ENCODE measurements at places on chromosomes 5 and 9.

DNA sequence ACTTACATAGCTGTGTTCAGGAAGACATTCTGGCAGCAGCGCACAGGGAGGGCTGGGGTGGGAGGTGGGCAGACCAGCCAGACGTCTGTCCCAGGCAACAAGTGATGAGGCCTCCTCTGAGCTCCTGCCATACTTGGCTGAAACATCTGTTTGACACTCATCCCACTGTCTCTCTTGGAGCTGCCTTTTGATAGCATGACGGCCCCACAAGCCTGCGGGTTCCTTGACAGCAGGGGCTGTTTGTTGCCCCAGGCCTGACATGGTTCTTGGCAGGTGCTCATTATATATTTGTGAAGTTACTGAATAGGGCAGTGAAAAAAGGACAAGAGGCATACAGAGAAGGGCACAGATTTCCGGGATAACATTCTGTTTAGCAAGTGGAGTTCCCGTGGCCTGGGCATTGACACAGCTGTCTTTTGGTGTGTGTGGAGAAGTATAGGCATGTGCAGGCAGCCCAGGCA is 22.2 kb upstream of the B4GALT1 start:
- DNase-seq, result no peak

- no peak for DNase-seq
Measured at GRCh38 chr5:147393874-147394672, 115.8 kb downstream of the DPYSL3 start.

DNA sequence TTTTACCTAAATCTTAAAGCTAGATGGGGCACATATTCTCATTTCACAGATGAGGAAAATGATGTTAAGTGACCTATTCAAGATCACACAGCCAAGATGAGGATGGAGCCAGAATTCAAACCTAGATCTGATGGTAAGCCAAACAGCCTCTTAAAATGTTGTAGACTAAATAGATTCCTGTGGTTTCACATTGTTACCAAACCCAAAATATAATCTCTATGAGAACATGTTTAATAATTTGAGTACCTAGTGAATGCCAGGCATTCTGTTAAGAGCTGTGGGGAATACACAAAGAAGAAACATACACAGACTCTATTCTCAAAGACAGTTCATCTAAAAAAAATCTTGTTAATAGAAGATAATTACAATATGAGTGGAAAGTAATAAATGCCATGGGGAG is 25.2 kb downstream of the HOMER1 start:
- DNase-seq, result no peak

DNA sequence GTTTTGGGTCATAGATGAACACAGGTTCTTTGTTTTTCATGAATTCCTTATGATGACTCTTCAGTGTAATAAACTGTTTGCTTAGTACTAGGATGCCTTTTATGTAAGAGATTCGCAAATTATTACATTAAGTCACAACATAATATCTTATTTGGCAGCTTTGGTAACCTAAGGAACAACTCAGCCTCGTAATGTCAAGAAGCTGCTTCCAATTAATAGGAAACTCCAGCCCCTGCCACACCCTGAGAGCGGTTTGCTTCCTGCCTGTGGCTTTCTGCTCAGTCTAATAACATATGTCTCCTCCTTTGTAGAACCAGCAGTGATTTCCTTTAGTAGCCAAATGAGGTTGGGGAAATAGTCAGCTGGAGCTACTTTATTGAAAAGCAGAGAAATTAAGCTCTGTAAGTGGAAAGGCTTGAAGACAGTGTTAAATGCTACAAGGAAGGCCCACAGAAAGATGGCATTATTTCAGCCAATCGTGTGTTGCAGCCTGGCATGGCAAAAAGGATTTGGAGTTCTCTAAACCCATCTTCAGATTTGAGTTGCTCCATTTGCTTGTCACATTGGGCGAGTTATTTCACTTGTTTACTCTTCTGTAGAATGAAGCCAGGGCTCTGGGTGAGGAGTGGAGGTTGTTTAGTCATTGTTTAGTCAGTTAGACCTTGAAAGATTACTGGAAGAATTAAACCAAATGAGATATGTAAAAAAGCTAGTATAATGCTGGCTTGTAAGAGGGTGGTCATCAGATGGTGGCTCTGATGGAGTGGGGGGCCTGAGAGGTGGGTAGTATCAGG is 54.1 kb downstream of the MTAP start:
- no peak for DNase-seq

- no peak for DNase-seq
Measured at GRCh38 chr5:141800617-141801016, 77.6 kb downstream of the PCDH1 start.

- no peak for DNase-seq
Measured at GRCh38 chr5:10743526-10743925, 17.5 kb downstream of the DAP start.

DNA sequence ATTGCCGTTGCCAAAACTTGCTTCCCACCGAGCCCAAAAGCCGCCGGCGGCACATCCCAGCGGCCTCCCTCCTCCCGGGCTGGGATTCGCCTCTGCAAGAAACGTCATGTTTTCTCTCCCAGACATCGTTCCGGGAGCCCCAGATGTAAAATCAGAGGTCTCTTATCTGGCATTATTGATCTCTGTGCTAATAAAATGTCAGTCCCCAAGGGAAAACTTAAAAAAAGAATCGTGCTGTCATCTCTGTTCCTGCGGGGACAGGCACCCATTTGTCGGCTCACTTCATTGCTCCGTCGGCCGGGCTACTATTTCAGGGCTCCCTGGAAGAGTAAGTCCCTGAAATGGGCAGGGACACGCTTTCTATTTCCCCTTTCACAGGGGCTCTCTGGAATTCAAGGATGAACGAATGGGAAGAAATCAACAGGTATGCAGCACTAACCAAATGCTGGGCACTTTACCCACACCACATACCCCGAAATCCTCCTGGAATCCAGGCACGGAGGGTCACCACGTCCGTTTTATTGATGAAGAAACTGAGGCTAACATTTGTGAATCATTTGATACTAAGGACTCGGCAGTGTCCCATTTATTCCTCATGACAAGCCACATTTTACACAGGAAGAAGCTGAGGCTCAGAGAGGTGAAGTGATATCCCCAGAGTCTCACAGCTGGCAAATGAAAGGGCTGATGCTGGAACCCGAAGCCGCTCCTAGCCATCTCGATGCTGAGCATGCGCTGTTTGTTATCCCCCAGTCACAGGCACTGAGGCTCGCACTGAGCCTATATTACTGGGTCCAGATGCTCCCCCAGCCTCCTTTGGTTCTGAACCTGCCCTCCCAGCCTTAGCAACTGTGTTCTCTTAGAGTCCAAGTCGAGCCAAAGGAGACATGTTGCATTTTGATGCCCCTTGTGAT is 35.7 kb upstream of the MSX2 start:
- DNase-seq, result no peak

GRCh38 chr5:147675168-147675567 is 107.4 kb downstream of the JAKMIP2 start:
- no peak for DNase-seq

DNA sequence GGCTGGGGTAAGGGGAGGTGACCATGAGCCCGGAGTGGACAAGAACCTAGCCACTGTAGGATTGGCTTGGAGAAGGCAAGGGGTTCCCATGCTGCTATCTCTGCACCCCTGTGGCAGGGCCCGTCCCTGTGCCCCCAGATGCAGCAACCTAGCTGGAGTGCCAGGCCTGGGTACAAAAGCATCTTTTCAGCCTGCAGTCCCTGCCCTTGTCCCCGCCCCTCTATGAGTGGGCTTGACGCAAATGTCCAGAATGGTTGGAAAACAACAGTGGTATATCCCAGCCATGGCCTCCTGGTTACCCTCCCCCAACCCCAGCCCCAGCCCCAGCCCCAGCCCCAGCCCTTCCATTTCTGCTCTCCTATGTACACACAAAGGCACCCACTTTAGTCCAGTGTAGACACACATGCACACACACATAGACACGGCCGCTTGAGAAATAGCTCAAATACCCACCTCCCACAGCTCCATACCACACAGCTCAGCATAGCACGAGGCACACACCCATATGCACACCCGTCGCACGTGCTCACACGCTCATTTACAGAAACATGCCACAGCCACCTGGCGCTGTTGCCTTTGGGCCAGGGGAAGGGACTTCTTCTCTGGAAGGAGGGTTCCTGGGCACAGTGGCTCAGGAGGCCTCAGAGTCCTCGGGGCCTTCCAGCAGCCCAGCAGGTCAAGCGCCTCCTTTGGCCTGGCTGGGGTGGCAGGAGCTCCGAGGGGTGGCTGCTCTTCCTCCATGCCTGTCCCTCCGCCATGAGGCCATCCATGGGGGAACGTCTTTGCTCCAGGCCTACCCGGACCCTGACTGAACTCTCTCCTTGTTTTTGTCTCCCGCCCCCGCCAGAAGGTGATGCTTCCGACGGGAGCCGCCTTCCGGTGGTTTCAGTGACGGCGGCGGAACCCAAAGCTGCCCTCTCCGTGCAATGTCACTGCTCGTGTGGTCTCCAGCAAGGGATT is 34.1 kb downstream of the CXXC5 start:
- no peak for DNase-seq

GRCh38 chr9:31486630-31487029 is 897.8 kb upstream of the ACO1 start:
- no peak for DNase-seq

DNA sequence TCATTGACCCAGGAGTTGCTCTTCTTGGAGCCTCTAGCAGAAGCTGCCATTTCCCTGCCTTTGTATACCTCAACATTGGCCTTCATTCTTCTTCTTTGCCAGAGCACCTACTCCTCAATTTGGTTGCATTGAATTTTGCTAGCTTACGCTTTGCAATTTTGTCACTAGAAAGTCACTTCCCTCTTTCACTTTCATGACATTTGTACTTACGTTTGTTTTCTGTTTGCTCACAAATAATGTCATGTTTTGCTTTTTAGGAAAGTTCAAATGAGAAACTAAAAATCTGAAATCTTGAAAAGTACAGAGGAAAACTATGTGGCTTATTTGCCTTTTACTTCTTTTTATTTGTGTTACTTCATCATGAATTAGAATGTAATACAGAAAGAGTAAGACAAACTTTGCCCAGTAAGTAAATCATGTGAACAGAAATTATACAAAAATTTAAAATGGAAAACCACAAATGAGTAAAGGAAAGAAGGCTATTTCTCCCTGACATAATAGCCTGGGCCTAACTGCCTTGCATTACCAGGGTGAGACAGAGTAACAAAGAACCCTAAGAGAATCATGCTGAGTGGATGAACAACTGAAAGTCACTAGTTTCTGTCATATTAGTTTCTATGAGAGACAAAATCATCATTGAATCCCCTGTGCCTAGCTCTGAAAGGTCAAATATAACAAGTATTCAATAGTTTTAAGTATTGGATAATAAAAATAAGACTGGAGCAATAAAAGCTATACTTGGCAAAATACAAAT is 7.4 kb upstream of the IFNA1 start:
- no peak for DNase-seq

DNA sequence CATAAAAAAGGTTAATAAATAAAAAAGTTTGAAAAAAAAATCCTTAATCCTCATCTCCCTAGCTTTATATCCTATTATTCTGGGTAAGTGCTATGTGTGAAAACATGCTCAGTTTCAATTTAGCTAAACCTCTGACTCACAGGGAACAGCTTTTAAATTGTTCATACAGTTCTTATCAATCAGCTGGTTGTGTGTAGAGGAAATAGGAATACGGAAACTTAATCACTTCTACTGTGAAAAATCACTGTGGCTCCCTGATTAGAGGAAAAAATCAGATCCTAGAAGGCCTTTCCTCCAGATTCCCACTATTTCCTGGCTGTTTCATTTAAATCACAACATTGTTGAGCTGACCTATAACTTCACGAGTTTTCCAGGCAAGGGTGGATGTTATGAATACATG is 120.5 kb downstream of the MARCHF3 start:
- DNase-seq, result no peak

- DNase-seq, result no peak
Measured at GRCh38 chr5:36177154-36177553, 25.2 kb downstream of the SKP2 start.

- DNase-seq, result no peak
Measured at GRCh38 chr5:43036856-43037635, 3.1 kb downstream of the ANXA2R start.

GRCh38 chr9:14345354-14346230 is 31.7 kb upstream of the NFIB start:
- no peak for DNase-seq

DNA sequence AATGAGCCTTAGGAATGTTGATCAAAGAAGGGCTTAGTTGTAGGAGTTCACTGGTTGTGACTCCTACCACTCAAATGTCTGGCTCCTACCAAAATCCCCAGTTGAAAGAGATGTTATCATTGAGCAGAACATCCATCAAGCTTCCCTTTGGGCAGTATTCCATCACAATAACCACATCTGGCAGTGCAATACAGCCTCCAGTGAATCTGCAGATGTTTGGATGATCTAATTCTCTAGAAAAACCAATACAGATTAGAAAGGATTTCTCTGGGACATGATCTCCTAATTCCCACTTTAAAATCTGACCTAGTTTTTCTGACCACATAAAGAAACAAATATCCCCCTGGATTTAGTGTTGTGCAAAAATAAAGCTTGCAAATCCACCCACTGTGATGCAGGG is 81.6 kb downstream of the TMEM215 start:
- no peak for DNase-seq

DNA sequence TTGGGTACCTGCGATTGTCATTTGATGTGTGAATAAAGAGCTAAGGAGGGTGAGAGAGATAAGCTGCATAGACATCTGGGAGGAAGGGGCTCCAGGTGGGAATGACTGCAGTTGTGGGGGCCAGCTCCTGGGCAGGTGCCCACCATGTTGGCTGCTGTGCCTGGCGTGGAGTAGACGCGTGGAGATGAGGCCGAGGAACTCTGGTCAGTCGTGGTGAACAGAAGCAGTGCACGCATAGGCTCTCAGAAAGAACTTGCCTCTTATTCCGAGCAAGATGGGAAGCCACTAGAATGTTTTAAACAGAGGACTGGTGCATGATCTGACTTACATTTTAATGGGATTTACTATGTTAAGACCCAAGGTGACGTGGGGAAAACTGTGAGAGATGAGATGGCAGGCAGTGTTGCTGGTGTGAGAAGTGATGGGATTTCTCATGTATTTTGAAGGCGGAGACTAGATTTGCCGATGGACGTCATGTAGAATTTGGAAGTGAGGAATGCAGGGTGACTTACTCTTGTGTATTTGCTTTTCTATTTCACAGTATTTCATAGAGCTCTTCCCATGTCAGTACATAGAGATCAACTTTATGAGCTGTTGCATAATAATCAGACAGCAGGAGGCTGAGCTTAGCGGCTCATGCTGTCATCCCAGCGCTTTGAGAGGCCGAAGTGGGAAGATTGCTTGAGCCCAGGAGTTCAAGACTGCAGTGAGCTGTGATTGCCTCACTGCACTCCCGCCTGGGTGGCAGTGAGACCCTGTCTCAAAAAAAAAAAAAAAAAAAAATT is 71.1 kb downstream of the EHMT1 start:
- no peak for DNase-seq

DNA sequence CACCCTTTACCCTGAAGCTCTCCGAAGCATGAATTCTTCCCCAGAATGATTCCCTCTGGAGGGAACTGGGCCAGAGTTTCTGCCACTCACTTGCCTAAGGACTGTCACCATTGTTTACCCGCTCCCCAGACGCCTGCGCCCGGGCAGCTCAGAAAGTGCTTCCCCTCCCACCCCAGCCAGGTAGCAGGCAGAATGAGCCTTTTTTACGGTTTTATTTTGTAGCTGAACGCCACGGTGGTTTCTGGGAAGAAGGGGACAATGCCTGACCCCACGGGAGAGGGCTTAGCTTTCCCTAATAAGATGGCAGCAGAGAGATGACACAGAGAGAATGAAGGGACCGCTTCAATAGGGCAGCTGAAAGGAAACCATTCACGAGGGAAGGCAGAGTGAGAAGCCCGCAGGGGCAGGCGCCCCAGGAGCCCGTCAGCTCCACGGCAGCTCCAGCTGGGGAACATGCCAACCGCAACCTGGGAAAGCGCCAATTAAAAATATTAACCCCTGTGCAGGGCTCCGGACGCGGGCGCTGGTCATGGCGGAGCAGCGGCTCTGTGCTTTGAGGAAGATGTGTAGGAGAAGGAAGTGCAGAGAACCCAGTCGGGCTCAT is 20.4 kb upstream of the NTNG2 start:
- DNase-seq, result no peak

Data from CD4-positive, alpha-beta T cell treated with Interleukin-15 for 4 hours (primary cell).